ENCODE measurements at places on chromosomes 11 and 22. TPM values are rescaled to one million over a fixed set of nuclear protein-coding genes. Genes with fewer than 3 reads are reported as not detected.

Gene SULT4A1
- total RNA-seq, result not detected

Gene SPA17
- 17.7 TPM for total RNA-seq

Gene MB
- 8.6 TPM for total RNA-seq

Gene P4HA3
- total RNA-seq, result 51.3 TPM

Gene MICAL2
- total RNA-seq, result 115 TPM

Gene CCDC117
- 7.8 TPM for total RNA-seq

Gene WT1
- 6.0 TPM for total RNA-seq

Gene MAPK12
- total RNA-seq, result 23.8 TPM

Gene LBHD1
- total RNA-seq, result 4.5 TPM

Gene RAB39A
- 0.59 TPM for total RNA-seq

Gene YPEL4
- 0.32 TPM for total RNA-seq

Gene ANO3
- not detected for total RNA-seq

Gene OR2D2
- not detected for total RNA-seq

Gene TMEM25
- 0.59 TPM for total RNA-seq

Gene PDGFD
- 6.8 TPM for total RNA-seq

Gene OR9Q1
- total RNA-seq, result not detected

Gene MUC15
- total RNA-seq, result not detected

Gene C11orf52
- total RNA-seq, result not detected

Gene MDK
- 18.5 TPM for total RNA-seq

Gene TOM1
- 11.7 TPM for total RNA-seq

Gene PPP2R5B
- total RNA-seq, result 5.1 TPM

Gene YAP1
- 65.6 TPM for total RNA-seq

Gene GRAMD1B
- 40.2 TPM for total RNA-seq

Gene CATSPERZ
- 1.6 TPM for total RNA-seq

Gene NXPE1
- not detected for total RNA-seq

Gene FKBP2
- 125 TPM for total RNA-seq

Gene DNAJB7
- total RNA-seq, result not detected

Gene KRTAP5-5
- total RNA-seq, result not detected

Gene MMP13
- not detected for total RNA-seq

Gene PGA5
- total RNA-seq, result not detected

Gene GRIK4
- not detected for total RNA-seq

Gene MARK2
- total RNA-seq, result 27.2 TPM

Gene MRGPRE
- not detected for total RNA-seq

Gene CECR2
- total RNA-seq, result 0.05 TPM

Gene SLC25A18
- total RNA-seq, result 0.15 TPM

Gene KLHL35
- 1.5 TPM for total RNA-seq

Gene SHISAL1
- total RNA-seq, result 4.1 TPM

Gene SAA4
- not detected for total RNA-seq

Gene RTN4R
- total RNA-seq, result 12.4 TPM

Gene NPAS4
- total RNA-seq, result not detected

Gene GUCY1A2
- 0.02 TPM for total RNA-seq

Gene DRD4
- total RNA-seq, result 0.24 TPM

Gene P2RY6
- 10.4 TPM for total RNA-seq

Gene PKNOX2
- not detected for total RNA-seq

Gene KBTBD3
- total RNA-seq, result 2.3 TPM

Gene OR52I2
- total RNA-seq, result not detected

Gene IL10RA
- total RNA-seq, result 0.07 TPM

Gene APOL4
- total RNA-seq, result not detected

Gene NAV2
- total RNA-seq, result 26.2 TPM

Gene MYBPC3
- 0.05 TPM for total RNA-seq

Gene LIMK2
- total RNA-seq, result 7.9 TPM

Gene C1QTNF5
- total RNA-seq, result not detected

Gene WNT11
- total RNA-seq, result 1.4 TPM

All from A549 treated with GW870086 at 1 μM for 4 hours (cell line).